ENCODE measurements at places on chromosomes 6 and 20.

- DNase-seq, result no peak
Measured at GRCh38 chr6:20868397-20869096, 334.3 kb downstream of the CDKAL1 start.

GRCh38 chr6:111871207-111871606, 2.0 kb downstream of the FYN start:
- DNase-seq, result peak; percentile 17

DNA sequence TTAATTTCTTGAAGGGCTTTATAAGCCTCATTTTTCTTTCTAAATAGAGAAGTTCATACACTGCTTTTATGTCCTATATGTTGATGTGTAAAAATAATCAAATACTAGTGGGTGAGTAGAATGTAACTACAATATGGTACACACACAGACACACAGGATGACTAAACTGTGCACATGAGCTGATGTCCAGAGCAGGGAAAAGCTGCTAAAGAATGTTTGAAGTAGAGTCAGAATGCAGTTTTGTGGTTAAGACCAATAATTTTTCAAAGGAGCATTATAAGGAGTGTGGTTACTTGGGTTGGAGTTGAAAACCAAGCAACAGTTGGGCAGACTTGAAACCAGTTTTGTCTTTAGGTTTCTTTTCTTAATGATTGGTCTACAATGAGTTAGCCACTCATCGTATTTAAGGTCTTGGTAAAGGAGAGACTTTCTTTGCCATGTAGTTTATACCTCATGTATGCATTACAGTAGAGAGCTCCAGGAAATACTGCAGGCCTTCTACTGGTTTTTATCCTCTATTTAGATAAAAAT, 196.6 kb downstream of the ESR1 start:
- DNase-seq, result peak; percentile 26

DNA sequence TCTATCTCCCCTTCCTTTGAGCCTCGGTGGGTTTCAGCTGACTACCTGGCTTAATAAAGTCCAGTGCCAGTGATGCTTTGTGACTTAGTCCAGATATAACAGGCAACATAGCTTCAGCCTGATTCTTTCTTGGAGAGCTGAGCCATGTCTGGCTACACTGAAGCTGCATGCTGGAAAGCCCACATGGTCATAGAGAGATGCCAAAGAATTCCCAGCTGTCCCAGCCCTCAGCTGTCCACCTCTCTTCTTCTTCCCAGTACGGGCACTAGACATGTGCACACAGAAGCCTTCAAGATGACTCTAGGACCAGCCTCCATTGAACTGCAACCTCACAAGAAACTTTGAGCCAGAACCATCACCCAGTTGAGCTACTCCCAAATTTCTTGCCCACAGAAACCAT, 154.1 kb upstream of the MYLIP start:
- DNase-seq, result no peak

- DNase-seq, result peak; percentile 37
Measured at GRCh38 chr20:56348746-56349145, 10.0 kb upstream of the FAM210B start.

DNA sequence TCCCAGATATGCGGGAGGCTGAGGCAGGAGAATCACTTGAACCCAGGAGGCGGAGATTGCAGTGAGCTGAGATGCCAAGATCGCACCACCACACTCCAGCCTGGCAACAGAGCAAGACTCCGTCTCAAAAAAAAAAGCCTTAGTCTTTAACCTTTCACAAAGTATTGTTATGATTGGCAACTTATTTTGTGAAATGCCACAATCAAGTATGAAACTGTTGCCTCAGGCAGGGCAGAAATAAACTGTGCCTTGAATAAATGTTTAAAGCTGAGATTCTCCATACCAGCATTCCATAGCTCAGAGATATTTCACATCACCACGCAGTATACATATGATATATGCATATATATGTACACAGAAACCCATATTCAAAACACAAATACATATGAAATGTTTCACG, 120.1 kb upstream of the CCDC28A start:
- DNase-seq, result no peak

All from EL (cell line).